ENCODE measurements at places on chromosomes 2 and 18. TPM values are rescaled to one million over a fixed set of nuclear protein-coding genes. Genes with fewer than 3 reads are reported as not detected.

POTEJ gene
- not detected for total RNA-seq

STK25 gene
- 285 TPM for total RNA-seq

COL4A3 gene
- not detected for total RNA-seq

ASB18 gene
- total RNA-seq: not detected

SULT1C4 gene
- 20.2 TPM for total RNA-seq

FHOD3 gene
- 7.8 TPM for total RNA-seq

PLEKHH2 gene
- total RNA-seq: 5.7 TPM

ERICH2 gene
- not detected for total RNA-seq

USP37 gene
- 6.9 TPM for total RNA-seq

DES gene
- not detected for total RNA-seq

FOXD4L1 gene
- not detected for total RNA-seq

GRCh38 chr2:152037743-152038435 lies 61.0 kb downstream of the CACNB4 start:
- DNase-seq: no peak

GRCh38 chr18:76467371-76468190 lies 27.5 kb downstream of the ZNF516 start:
- no peak for DNase-seq

DNA sequence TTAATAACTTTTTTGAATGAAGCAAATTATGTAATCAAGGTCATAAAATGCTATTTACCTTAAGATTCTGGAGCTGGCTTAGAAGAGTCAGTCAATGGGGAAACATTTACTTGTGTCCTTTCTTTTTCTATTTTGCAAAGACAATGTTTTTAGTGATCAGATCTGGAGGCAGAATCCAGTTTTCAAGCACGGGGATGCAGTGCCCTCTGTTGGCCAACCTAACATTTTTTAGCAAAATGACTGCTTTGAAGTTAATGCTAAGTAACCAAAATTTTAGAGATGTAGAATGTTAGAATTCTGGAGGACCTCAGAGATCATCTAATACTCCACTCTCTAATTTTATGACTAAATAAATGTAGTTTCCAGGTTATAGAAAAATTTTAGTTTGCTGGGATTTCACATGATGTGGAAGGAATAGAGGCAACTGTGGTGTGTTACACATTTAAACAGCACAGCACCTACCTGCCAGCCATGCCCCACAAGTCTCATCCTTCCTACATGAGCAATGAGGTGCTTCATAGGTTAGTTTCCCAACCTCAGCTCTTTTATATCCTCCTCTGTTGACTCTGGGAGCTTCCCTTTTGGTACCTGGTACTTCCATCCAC lies 23.6 kb upstream of the SLC9A4 start:
- no peak for DNase-seq

GRCh38 chr2:55595536-55595935 lies 21.9 kb downstream of the PPP4R3B start:
- DNase-seq: no peak

DNA sequence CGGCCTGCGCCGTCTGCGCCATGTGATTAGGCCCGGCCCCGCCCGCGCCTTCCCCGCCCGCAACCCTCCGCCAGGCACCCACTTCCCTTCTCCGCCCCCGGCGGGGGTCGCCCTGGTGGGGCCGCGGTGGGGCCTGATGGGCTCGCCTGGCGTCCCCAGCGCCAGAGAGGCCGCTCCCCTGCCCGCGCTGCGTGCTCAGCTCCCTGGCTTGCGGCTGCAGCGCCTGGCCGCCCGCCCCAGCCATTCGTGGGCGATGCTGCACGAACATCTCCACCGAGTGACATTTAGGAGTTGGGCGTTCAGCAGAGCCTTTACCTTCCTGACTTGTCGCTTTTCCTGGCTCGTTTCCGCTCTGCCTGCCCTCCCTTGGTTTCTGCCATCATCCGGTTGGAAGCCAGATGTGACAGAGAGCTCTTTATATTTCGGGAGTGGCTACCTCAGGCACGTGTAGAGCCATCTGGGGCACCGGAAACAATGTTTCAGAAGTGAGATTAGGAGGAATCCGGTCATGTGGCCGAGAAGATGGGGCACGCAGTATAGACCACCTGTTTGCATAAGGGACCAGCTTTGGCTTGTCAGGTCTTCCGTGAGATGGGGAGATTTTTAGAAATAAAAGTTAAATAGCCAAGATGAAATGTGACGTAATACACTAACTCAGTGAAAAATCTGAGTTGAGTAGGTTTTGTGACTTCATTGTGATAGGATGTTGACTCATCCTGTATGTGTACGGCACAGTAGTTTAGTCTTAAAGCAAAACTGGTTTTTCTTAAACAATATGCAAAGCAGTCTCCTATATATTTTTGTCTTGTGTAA lies 1.2 kb downstream of the GLS start:
- DNase-seq: peak; percentile 58

DNA sequence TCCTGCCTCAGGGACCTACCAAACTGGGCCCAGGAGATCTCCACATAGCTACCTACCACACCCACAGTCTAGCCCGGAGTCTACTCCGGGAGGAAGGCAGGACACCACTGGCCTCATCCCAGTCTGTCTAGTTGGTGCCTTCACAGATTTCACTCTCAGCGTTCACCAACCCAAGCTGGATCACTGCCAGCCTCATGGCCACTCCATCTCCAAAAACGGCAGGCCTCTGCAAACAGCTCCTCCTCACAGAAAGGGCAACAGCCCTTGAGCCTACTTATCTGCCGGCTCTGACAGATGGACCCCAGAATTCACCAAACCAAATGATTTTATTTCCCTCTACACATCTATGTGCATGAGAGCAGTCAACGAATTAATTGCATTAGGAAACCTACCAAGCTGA lies 61.3 kb downstream of the NCKAP5 start:
- DNase-seq: no peak

- DNase-seq: no peak
These were observed 62.0 kb upstream of the SIX3 start for GRCh38 chr2:44879269-44880124.

GRCh38 chr2:240166191-240166590 lies 25.7 kb upstream of the OTOS start:
- no peak for DNase-seq

GRCh38 chr18:77093067-77093430 lies 39.5 kb downstream of the MBP start:
- DNase-seq: no peak

DNA sequence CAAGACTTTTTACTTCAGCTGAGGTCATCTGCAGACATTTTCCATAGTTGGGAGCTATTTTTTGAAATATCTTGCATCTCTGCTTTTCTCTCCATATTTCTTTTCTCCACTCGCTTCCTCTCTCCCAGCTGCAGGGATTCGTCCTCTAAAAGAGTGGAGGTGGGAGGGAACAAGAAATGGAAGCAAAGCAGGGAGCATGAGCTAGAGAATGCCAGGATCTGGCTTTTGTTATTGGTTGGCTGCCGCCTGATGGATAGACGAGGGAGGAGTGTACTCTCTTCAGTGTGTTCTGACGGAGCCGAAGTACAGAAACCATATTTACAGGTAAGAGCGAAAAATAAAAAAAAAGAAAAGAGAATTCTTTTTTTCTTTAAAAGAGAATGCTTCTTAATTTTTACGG lies at the start of gene CSRNP3:
Gene CSRNP3 (plus strand): TSS at position 282 of the 400 bp plus-strand sequence. CDS start 125,368 bp downstream, outside the sequence.
- DNase-seq: peak; percentile 37

GRCh38 chr2:105778080-105778607 lies 33.4 kb downstream of the NCK2 start:
- no peak for DNase-seq

- DNase-seq: peak; percentile 68
These were observed 91.5 kb downstream of the MREG start for GRCh38 chr2:215921895-215922294.

DNA sequence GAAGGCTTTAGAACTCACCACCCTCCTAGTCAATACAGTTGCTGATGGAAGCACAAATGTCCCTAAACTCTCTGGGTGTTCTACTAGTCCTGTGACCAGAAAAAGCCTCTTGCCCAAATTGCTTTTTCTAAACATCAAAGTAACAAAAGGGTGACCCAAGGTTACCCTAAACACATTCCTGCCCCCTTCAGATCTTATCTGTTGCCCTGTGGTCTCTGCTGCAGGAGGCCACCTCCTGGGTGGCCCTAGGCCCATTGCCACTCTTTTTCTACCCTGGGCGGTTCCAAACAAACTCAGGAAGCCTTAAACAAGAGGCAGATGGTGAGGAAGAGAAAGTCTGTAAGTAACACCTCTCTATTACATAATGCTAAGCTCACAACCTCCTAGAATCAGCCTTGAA lies 3.3 kb downstream of the RNF152 start:
- DNase-seq: no peak

GRCh38 chr2:149465873-149466272 lies 121.7 kb downstream of the MMADHC start:
- DNase-seq: no peak

GRCh38 chr2:197198890-197199289 lies 111.7 kb downstream of the ANKRD44 start:
- no peak for DNase-seq

GRCh38 chr2:133608291-133608690 lies 40.0 kb upstream of the NCKAP5 start:
- DNase-seq: no peak

DNA sequence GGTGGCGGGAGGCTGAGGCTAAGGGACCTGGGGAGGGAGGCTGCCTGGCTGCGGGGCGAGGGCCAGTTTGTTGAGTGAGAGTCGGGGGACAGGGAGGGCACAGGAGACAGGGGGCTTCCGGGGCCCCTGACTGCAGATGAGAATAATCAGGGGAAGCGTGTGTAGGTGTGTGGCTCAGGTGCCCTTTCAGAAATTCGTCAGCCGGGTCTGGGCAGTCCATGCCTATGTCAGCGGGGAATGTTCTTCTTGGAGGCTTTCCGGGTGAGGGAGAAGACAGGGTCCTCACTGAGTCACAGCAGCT lies 52.3 kb upstream of the OTOF start:
- DNase-seq: no peak

DNA sequence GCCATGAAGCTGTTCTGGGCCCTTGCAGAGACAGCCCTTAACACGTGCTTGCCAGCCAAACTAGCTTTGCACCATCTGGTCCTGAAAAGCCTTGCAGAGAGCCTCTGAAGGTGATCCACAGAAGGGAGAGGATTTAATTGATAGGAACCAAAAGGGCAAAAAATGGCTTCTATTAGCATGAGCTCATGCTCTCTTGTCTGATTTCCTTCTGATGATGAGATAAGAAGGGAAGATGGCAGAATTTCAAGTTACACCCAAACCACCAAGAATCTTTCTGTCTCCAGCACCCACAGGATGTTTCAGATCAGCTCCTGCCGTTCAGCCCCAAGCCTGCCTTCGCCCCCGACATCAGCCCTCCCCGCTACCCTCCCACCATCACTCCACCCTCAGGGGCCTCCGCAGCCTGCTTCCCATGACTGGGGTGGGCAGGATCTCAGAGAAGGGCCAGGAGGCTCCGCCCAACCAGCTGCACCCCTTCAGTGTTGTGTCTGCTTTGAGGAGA lies 23.4 kb upstream of the GLI2 start:
- no peak for DNase-seq

GRCh38 chr2:177313162-177313781 lies 48.7 kb upstream of the NFE2L2 start:
- DNase-seq: no peak

GRCh38 chr2:109419960-109420370 lies 193.8 kb downstream of the SEPTIN10 start:
- DNase-seq: no peak

- no peak for DNase-seq
These were observed 89.5 kb downstream of the RTP5 start for GRCh38 chr2:241958818-241959545.

DNA sequence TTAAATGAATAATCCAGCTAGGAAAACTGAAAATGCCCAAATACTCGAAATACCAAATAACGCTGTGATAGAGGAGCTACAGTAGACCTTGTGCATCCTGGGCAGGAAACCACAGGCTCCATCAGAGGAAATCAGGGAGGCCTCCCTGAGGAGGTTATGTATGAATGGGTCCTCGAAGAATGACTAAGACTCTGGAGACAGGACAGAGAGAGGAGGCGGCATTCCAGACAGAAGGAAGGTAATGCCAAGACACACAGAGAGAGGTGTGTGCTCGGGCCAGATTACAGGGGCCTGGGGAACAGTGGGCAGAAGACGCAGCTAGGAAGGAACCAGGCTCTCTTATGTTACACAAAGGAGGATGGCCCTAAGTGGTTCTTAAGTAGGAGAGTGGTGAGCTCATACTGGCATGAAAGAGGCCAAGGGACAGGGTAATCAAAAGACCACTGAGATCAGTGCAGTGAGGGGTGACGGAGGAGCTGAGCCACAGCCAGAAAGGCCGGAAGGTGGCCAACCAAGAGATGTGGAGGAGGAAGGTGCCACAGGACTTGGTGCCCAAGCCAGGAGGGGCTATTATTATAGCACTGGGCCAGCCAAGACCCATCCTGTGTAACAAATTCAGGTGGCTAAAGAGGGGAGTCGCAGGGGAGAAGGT lies 9.9 kb downstream of the ST3GAL5 start:
- DNase-seq: no peak

DNA sequence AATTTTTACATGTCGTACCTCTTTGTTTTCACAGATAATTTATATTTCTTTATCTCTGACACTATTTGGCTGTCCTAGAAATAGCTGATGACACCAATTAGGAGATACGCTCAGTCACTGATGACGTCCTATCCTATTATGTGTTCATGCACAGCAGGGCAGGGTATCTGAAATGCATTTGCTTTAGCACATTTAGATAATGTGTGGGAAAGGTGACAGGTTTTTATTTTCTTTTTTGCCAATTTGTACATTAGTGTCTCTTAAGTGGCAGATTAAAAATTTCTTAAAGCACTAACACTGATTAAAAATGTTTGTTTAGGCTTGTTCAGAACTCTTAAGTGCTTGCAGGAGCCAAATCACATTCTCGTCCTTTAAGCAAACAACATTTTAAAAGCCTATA lies 39.7 kb downstream of the CDC42EP3 start:
- DNase-seq: no peak

GRCh38 chr18:43009674-43010073 lies 105.8 kb downstream of the RIT2 start:
- no peak for DNase-seq

DNA sequence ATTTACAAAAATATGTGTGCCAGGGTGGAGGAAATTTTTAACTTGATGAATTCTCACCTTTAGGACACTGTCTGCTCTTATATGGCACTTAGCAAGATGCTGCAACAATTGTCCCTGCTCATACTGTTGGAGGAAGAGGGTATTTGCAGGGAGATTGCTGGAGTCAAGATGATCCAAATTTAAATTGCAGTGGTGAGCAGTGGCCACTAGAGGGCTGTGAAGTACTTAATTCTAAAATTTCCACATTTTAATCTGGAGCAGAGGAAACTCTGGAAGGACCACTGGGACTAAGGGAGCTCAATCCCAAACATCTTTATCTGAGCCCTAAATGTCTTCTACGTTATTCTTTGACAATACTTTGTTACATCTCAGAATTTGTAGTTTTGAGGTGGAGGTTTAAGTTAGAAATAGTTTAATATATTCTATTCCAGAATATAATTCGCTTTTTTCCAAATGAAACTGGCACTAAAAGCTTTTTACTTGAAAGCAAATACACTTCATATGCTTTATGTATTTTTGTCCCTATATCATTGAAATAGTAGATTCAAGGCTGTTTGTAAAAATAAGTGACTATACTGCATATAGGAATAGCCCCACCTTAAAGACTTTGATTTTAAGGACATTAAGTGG lies 33.0 kb upstream of the PTH2R start:
- peak; percentile 27 for DNase-seq

GRCh38 chr2:74863802-74864248 lies 29.9 kb downstream of the HK2 start:
- DNase-seq: no peak

All from glomerular endothelial cell (primary cell).